Right atrium auricular region (tissue), 2 donors: ENCODE measurements at places on chromosomes 6 and 20. TPM values are rescaled to one million over a fixed set of nuclear protein-coding genes. Genes with fewer than 3 reads are reported as not detected.

Gene THBS2
- 24.5 TPM for total RNA-seq

Gene BNIP5
- total RNA-seq, result not detected

Gene GPX5
- total RNA-seq, result not detected

Gene HUS1B
- total RNA-seq, result 0.47 TPM

Gene MEP1A
- not detected for total RNA-seq

Gene HCK
- 9.2 TPM for total RNA-seq
